ENCODE measurements at places on chromosomes 6 and 20.

GRCh38 chr6:44025226-44025625, 102.0 kb downstream of the MRPL14 start:
- no peak for DNase-seq

DNA sequence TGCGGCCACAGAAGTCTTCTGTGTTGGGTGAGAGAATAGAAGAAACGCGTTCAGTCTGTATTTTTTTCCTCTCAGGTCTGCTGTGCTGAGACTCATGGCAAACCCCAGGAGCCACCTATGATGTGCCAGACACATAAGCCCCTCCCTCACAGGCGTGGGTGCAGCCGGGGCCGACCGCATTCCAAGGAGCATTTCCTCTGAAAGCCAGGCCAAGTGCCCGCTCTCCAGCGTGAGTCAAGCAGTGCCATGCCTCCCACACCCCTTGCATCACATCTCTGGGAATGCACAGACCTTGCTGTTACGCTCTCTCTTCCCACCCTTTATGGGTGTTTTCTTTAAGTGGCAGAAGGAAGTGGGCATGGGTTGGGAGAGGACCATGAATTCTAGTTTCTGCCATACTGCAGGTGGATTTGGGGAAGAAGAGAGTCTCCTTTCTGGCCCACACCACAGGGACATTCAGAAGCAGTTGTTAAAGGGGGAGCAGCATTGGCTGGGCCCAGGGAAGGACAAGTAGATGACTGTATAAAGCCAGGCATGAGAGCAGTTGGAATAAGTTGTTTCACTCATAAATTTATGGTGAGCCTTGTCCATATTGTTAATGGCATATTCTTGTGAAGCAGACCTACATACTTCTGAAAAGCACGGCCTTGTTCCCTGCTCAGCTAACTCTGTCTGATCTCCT, 37.1 kb upstream of the TFAP2A start:
- no peak for DNase-seq

DNA sequence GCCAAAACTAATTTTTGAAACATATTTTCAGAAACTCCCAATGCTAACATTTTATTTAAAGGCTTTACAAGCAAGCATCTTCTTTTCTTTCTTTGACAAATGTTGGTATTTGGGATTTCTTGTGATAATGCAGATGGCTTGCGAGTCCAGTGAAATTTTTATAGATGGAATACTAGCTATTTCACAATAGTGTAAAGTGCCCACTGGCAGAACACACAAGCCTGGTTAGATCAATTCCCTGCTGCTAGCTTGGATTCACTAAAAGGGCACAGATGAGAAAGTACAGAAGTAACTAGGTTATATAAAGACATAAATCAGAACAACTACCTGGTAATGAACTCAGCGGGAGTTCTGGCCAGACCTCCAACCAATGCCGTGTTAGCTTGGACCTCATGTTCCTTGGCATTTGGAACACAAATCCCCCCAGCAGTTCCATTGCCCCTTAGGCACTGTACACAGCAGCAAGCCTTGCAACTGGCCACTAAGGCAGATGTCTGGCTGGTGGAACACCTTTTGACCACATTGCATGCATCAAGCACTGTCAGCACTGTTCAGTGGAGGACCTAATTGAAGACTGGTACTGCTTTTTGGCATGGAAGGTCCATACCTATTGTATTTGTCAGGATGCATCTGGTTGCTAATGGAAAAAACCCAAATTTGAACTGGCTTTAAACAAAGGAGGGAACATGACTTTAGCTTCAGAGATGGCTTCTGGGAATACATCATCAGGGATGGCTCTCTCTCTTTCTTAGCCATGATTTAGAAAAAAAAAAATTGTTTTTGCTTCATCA, 15.6 kb upstream of the ZFP64 start:
- no peak for DNase-seq

GRCh38 chr6:168258795-168259194, 60.8 kb downstream of the DACT2 start:
- DNase-seq = no peak

DNA sequence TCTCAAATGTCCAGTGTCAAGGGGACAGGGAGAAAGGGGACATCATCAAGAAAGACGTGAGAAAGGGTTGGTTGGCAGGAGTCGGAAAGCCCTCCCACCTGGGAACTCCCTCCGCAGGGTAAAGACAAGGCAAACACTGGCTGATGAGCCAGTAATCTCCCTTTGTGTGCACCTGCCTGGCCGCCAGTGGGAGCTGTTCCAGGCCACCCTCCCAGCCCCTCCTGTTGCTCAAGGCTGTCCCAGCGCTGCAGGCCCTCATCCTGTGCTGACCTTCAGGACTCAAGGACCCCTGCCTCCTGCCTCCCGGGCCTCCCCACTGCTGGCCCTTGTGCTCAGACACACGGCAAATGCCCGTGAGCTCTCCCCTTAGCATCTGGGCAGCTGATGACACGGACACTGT, 7.4 kb downstream of the FRMD1 start:
- no peak for DNase-seq

DNA sequence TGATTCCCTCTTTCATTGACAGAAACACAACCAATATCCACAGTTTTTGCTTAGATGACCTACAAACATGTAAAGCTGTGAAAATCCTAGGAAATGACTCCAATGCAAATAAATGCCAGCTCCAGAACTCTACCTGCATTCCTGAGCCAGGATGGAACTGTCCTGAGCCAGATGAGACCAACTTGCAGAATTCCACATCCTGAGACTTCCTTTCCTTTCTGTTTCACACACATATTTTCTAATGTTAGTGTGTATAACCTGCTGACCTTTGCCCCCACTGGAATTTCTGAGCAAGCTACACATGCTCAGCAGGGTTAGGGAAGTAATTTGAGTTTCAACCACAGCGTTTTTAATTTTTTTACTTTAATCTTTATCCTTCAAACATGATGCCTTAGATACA, 69.6 kb upstream of the ADGRF1 start:
- no peak for DNase-seq

GRCh38 chr6:111660531-111660930, 54.9 kb upstream of the TRAF3IP2 start:
- no peak for DNase-seq

DNA sequence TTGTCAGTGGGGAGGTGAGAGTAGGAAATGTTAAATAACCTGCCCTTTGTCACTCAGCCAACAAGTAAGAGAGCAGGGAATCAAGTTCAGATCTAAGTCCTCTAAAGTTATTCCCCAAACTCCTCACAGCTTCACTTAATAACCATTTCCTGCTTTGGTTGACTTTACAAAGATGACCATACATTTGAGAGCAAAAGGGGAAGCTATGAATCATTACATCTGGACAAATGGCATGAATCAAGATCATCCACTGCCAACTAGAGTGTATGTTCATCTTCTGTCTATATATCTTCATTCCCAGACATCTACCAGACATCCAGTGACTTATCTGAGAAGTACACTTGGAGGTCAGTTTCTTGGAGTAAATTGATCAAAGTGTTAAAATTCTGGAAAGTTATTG, 15.1 kb upstream of the HIVEP2 start:
- DNase-seq = no peak

GRCh38 chr20:20664795-20665589, 47.5 kb downstream of the RALGAPA2 start:
- DNase-seq = no peak

DNA sequence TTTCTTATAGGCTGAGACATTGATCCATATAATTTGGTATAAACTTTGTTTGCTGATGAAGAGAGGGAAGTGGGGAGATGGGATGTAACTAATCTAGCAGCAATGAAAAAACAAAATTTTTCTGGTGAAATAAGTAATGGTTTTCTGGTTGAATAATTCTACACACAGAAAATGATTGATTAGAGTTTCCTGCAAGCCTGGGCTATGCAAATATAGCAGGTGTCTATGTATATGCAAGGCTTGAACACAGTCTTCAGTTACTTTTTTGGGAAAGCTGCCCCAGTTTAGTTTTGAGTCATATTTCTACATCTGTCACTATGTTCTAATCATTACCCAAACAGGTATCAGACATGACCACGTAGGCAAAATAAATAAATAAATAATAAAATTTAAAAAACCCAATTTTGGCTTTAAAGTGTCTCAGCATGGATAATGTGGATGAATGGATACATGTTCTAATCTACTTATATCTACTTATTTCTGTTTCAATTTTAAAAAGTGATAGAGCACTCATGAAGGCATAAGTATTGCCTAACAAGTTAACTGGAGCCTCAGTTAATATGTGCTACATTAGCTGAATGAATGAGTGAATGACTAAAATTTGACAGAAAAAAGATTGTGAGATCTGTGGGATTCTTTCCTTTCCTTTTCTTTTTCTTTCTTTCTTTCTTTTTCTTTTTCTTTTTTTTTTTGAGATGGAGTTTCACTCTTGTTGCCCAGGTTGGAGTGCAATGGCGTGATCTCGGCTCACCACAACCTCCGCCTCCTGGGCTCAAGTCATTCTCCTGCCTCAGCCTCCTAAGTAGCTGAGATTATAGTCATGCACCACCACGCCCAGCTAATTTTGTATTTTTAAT, 37.2 kb upstream of the TFB1M start:
- DNase-seq = no peak

DNA sequence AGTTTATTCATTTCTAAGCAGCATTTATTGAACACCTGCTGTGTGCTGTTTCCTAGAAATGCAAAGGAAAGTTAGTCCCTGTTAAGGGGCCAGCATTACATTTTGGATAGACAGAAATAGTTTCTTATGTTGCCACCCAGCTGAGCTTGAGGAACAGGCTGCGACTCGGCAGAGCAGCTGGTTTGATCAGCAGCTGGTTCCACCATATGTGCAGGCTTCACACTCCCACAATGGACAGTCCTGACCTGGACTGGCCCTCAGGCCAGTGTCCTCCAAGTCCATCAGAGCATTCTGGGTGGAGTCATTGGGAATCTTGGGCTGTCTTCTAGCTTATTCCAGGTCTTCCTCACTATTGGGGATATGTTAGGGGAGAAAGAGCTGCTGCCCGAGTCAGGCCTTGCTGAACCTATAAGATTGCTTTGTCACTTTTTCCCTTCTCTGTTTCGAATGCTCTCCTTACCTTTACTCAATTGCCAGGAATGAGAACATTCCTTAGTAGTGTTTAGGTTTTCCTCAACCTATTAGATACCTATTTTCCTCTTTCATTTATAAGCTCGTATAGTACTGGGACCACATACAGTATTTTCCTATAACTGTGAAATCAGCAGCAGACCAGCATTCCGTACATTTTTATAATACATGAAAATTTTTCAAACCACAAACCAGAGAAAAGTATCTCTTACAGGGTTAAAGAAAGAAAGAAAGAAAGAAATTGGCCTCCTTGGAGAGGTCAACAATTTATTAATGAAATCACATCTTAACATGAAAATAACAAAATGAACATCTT, 203.0 kb downstream of the FARS2 start:
- DNase-seq = no peak

Data from memory B cell (primary cell).